ENCODE measurements at places on chromosomes 6 and 20. TPM values are rescaled to one million over a fixed set of nuclear protein-coding genes. Genes with fewer than 3 reads are reported as not detected.

DNA sequence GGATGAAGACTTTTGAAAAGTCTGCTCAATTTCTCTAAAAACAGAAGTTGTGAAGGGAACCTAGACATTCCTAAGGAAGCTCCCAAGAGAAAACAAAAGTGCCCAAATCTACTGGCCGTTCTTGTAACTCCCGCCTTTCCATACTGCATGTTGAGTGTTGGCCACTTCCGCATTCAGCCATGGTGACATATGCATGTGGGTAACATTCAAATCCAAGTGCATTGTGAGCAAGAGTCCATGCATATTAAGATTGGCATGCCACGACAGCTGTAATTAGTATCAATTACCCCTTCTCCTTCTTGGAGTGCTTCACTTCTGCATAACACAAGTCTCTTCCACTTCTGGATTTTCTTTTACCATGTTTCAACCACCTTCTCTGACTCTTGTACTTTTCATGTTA is 8.4 kb downstream of the SLC35D3 start:
- no peak for DNase-seq

DNA sequence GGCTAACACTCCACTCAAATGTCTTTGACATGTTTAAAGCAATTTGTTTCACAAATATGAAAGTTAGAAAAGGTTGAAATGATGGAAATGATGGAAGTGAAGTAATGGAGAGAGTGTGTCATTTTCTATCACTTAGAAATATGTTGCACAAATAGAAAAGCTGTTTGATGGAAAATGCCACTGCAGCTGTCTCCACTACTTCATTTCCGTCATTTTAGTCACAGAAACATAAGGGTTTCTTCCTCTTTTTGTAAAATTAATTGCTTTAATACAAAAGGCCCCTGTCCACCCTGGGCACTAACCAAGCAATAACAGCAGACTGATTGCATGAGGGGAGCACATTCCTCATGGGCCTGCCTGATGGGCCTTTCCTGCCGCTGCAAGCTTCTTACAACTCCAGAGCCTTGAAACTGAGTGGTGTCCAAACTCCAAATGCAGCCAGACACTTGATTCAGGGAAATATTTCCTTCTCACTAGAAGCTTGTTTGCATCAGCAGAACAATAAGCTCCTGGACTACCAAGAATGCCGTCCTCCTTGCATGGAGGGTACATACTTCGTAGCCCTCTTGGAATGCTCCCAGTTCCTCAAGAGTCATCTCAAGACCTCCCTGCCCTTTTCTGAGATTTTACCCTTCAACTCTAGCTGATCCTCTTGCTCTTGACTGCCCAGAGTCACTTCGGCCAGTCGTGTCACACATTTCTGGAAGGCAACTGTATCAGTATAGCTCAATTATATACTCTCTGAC is 36.1 kb downstream of the F13A1 start:
- DNase-seq, result no peak

- DNase-seq, result no peak
Observed at GRCh38 chr20:43925215-43925614, 10.6 kb downstream of the TOX2 start.

CDH26 gene
- not detected for total RNA-seq

SLC18B1 gene
- total RNA-seq, result 2.9 TPM

DEFB110 gene
- total RNA-seq, result not detected
